ENCODE measurements at places on chromosomes 3 and 15. TPM values are rescaled to one million over a fixed set of nuclear protein-coding genes. Genes with fewer than 3 reads are reported as not detected.

The ZKSCAN7 gene
- 18.2 TPM for total RNA-seq

The MAGEL2 gene
- total RNA-seq, result 13.8 TPM

The CAND2 gene
- total RNA-seq, result 16.8 TPM

The ATP13A5 gene
- 0.92 TPM for total RNA-seq

The HSPBAP1 gene
- total RNA-seq, result 6.5 TPM

The PXK gene
- 34.1 TPM for total RNA-seq

The LPP gene
- total RNA-seq, result 16.1 TPM

The TMEM108 gene
- 6.2 TPM for total RNA-seq

The CD96 gene
- total RNA-seq, result not detected

The WDR82 gene
- total RNA-seq, result 162 TPM

Data from diencephalon (tissue), 1 donor.